ENCODE measurements at places on chromosomes 7 and 10. TPM values are rescaled to one million over a fixed set of nuclear protein-coding genes. Genes with fewer than 3 reads are reported as not detected.

DNA sequence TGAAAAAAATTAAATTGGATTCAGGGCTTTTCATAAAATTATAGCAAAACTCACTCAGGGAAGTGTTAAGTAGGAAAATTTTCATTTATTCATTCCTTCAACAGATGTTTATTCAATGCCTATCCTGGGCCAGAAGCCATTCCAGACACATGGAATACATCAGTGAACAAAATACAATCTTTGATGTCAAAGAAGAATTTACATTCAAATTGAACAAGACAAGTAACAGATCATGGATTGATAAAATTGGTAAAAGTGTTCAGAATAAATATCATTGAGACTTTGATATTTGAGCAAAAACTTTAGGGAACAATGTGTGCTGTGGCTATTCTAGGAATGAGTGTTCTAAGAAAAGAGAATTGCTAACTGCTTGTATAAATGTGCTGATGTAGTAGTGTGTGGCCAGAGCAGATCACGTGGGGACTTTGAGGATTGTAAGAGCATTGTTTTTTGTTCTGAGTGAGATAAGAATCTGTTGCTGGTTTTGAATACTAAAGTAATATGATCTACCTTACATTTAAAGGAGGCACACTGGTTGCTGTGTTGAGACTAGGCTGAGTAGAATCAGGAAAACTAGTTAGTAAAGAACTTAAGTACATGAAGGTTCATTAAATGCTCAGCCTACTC is 957.2 kb downstream of the PCDH15 start:
- H3K4me3 ChIP-seq: no peak overlapping the region
- no peaks in the 10 kb centered on the region for H3K27me3 ChIP-seq
- no peak overlapping the region for H3K27ac ChIP-seq
- no peaks in the 10 kb centered on the region for H3K36me3 ChIP-seq
- DNase-seq: no peak
- no peaks in the 10 kb centered on the region for H3K4me1 ChIP-seq

GRCh38 chr7:35993676-35994606 is 159.1 kb upstream of the EEPD1 start:
- no peak overlapping the region for H3K27ac ChIP-seq
- DNase-seq: no peak
- no peaks in the 10 kb centered on the region for H3K36me3 ChIP-seq
- H3K4me1 ChIP-seq: no peaks in the 10 kb centered on the region
- no peak overlapping the region for H3K4me3 ChIP-seq

- DNase-seq: no peak
- H3K27me3 ChIP-seq: no peaks in the 10 kb centered on the region
- H3K4me3 ChIP-seq: no peak overlapping the region
- H3K36me3 ChIP-seq: no peaks in the 10 kb centered on the region
- no peak overlapping the region for H3K27ac ChIP-seq
- no peaks in the 10 kb centered on the region for H3K4me1 ChIP-seq
Observed at GRCh38 chr7:70634071-70634470, 497.9 kb upstream of the GALNT17 start.

GRCh38 chr10:45001381-45002148 is 842 bp downstream of the ZNF22 start:
- H3K27ac ChIP-seq: peak overlapping the region; percentile 94
- DNase-seq: peak; percentile 80
- peaks cover 24% of the 10 kb centered on the region for H3K4me1 ChIP-seq
- H3K36me3 ChIP-seq: peaks cover 3% of the 10 kb centered on the region
- peak overlapping the region; percentile 84 for H3K4me3 ChIP-seq

GRCh38 chr7:132777414-132777813 is 201.1 kb upstream of the PLXNA4 start:
- no peak overlapping the region for H3K4me3 ChIP-seq
- H3K27me3 ChIP-seq: no peaks in the 10 kb centered on the region
- H3K4me1 ChIP-seq: no peaks in the 10 kb centered on the region
- no peaks in the 10 kb centered on the region for H3K36me3 ChIP-seq
- H3K27ac ChIP-seq: no peak overlapping the region

DNA sequence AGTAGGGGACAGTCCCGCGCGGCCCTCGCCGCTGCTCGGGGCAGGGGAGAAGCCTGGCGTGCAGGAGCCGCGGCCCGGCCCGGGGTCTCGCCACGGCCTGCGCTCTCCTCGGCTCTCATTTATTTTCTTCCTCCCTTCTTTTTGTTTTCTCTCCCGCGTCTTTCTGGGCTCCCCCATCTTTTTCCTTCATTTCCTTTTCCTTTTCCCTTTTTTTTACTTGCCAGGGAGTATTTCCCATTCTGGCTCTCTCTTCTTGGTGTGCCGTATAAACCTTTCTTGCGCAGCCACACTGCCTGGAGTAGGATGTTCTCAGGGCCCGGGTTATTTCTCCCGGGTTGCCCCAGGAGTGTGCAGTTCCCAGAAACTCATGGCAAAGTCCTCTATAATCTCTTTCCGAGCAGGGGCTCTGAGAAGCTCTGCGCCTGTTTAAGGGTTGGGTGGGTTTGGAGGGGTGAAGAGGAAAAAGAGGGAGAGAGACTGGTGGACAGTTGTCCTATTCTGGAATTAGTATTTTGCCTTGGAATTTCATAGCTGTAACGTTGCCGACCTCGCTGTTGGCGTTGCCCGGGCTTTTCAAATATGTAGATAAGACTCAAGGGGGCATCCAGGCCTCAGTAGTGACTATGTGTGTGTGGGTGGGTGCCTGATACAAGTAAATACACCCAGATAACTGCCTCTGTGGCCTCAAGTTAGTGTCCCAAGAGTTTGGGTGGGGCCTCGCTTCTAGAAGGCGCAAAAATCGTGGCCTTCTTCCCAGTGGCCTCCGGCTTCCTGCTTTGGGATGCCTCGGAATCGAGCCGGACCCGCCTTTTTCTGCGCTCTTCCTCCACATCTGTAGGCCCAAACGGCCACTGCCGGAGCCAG is 4.3 kb upstream of the ZNF503 start:
- peak overlapping the region; percentile 99 for H3K4me3 ChIP-seq
- H3K4me1 ChIP-seq: peaks cover 15% of the 10 kb centered on the region
- H3K27ac ChIP-seq: peak overlapping the region; percentile 6
- no peaks in the 10 kb centered on the region for H3K27me3 ChIP-seq
- H3K36me3 ChIP-seq: no peaks in the 10 kb centered on the region

DNA sequence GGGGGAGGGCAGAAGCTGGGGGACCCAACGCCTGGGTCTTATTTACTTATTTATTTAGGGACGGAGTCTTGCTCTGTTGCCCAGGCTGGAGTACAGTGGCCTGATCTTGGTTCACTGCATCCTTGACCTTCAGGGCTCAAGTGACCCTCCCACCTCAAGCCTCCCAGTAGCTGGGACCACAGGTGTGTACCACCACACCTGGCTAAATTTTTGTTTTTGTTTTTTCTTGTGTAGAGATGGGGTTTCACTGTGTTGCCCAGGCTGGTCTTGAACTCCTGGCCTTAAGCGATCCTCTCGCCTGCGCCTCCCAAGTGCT is 1.7 kb upstream of the MOGAT3 start:
- no peak overlapping the region for H3K27ac ChIP-seq
- H3K36me3 ChIP-seq: no peaks in the 10 kb centered on the region
- no peaks in the 10 kb centered on the region for H3K27me3 ChIP-seq
- H3K4me1 ChIP-seq: peaks cover 20% of the 10 kb centered on the region
- H3K4me3 ChIP-seq: no peak overlapping the region

GRCh38 chr7:139798221-139798620 is 20.4 kb upstream of the HIPK2 start:
- no peaks in the 10 kb centered on the region for H3K27me3 ChIP-seq
- no peak overlapping the region for H3K27ac ChIP-seq
- H3K4me3 ChIP-seq: no peak overlapping the region
- no peak for DNase-seq
- H3K36me3 ChIP-seq: no peaks in the 10 kb centered on the region

GRCh38 chr10:79107736-79108264 is 39.0 kb downstream of the ZMIZ1 start:
- H3K27ac ChIP-seq: no peak overlapping the region
- H3K4me1 ChIP-seq: peaks cover 7% of the 10 kb centered on the region
- no peak for DNase-seq
- no peak overlapping the region for H3K4me3 ChIP-seq

GRCh38 chr10:122302315-122302714 is 31.2 kb downstream of the BTBD16 start:
- no peak overlapping the region for H3K4me3 ChIP-seq
- H3K36me3 ChIP-seq: no peaks in the 10 kb centered on the region
- H3K27me3 ChIP-seq: no peaks in the 10 kb centered on the region
- no peak for DNase-seq

- no peaks in the 10 kb centered on the region for H3K4me1 ChIP-seq
- no peak for DNase-seq
- no peak overlapping the region for H3K4me3 ChIP-seq
- H3K27me3 ChIP-seq: no peaks in the 10 kb centered on the region
- H3K36me3 ChIP-seq: no peaks in the 10 kb centered on the region
Observed at GRCh38 chr7:138918756-138919155, 62.4 kb downstream of the KIAA1549 start.

DNA sequence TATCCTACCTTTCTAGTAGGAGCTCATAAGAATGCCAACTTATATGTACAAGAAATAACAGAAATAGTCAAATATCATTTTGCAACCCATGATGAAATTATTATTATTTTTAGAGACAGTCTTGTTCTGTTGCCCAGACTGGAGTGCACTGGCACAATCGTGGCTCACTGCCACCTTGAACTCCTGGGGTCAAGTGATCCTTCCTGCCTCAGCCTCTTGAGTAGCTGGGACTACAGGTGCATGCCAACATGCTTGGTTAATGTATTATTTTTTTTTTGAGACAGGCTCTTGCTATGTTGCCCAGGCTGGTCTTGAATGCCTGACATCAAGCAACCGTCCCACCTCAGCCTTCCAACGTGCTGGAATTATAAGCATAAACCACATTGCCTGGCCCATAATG is 44.8 kb downstream of the TNPO3 start:
- no peaks in the 10 kb centered on the region for H3K36me3 ChIP-seq
- H3K27ac ChIP-seq: no peak overlapping the region
- DNase-seq: no peak
- no peaks in the 10 kb centered on the region for H3K4me1 ChIP-seq
- no peaks in the 10 kb centered on the region for H3K27me3 ChIP-seq
- H3K4me3 ChIP-seq: no peak overlapping the region

- no peak for DNase-seq
- H3K4me3 ChIP-seq: no peak overlapping the region
- H3K4me1 ChIP-seq: no peaks in the 10 kb centered on the region
- no peaks in the 10 kb centered on the region for H3K36me3 ChIP-seq
- no peak overlapping the region for H3K27ac ChIP-seq
Observed at GRCh38 chr7:50275430-50275829, 29.1 kb upstream of the IKZF1 start.

GRCh38 chr7:128726059-128726736 is 13.0 kb upstream of the CALU start:
- H3K27me3 ChIP-seq: no peaks in the 10 kb centered on the region
- no peaks in the 10 kb centered on the region for H3K4me1 ChIP-seq
- no peaks in the 10 kb centered on the region for H3K36me3 ChIP-seq
- no peak overlapping the region for H3K4me3 ChIP-seq
- H3K27ac ChIP-seq: no peak overlapping the region
- no peak for DNase-seq

Gene SP4
- 15.1 TPM for total RNA-seq

Gene CDNF
- 3.4 TPM for total RNA-seq

Gene SLC18A2
- not detected for total RNA-seq

Gene DENND2A
- 0.95 TPM for total RNA-seq

Gene HDAC9
- total RNA-seq: 0.27 TPM

Gene CC2D2B
- 0.39 TPM for total RNA-seq

Gene ARMC3
- 0.61 TPM for total RNA-seq

Gene ATOH7
- 0.54 TPM for total RNA-seq

Gene PTPRE
- 0.46 TPM for total RNA-seq

Gene HYAL4
- total RNA-seq: 0.68 TPM
